ENCODE measurements at places on chromosomes 7 and 10.
A peak's percentile ranks its signal among the peaks of the same experiment; 100 is the strongest.

GRCh38 chr7:93414574-93414973 lies 159.9 kb downstream of the CALCR start:
- no peaks in the 10 kb centered on the region for H3K4me1 ChIP-seq
- H3K36me3 ChIP-seq = no peaks in the 10 kb centered on the region
- H3K27me3 ChIP-seq = no peaks in the 10 kb centered on the region

DNA sequence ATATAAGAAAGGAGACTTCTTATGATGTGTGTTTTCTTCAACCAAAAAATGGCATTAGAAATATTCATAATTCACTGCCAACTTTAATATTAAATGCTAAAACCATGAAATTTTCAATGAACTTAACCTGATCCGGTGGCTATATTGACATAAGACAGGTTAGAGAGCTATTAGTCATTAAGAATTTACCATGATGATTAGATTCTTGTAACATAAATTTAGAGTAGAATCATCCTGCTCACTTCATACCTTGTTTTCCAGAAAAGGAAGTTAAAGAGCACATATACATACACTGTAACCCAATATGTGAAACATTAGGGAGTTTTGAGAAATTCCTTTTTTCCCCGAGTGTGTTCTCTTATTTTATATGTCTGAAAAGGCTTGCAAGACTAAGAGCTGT lies 430.3 kb upstream of the SEMA3A start:
- peaks cover 2% of the 10 kb centered on the region for H3K4me1 ChIP-seq
- no peak overlapping the region for H3K4me3 ChIP-seq
- no peak overlapping the region for H3K27ac ChIP-seq
- H3K27me3 ChIP-seq = no peaks in the 10 kb centered on the region
- no peak for DNase-seq

DNA sequence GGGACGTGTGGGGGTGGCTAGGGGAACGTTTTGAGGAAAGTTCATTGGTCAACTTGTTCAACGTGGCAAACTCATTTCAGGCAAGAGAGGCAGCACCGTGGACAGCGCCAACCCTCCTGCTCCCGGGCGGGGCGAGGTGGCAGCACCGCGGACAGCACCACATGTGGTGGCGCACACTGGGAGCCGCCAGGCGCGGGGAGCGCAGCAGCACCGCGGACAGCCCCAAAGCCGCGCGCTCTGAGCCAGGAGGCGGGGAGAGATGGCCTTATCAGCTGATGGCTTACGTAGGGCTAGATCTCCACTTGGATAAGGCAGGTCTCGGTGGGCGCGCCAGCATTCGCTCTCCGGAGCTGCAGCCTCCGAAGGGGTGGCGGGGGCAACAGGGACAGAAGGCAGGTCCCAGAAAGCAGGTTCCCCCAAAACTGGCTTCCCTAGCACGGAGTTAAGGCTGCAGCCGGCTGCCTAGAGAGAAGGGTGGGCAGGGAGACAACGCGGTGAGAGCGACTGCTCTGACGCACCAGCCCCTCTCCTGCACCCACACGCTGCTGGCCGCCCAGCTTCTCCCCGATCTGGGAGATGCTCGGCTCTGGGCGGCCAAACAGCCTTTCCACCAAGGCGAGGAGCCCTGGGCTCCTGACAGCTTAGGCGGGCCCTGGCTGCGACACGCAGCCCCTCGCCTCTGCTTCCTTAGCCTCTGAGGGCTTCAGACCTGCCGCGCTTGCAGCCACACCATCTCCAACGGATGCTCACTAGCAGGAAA lies at the start of gene HTR5A:
Gene HTR5A (plus strand): TSS at position 333 of the 760 bp plus-strand sequence. CDS start 576 bp downstream, outside the sequence.
- H3K4me1 ChIP-seq = no peaks in the 10 kb centered on the region
- H3K4me3 ChIP-seq = no peak within 1 kb of the TSS
- peak; percentile 80 for DNase-seq
- no peaks in the 10 kb centered on the region for H3K27me3 ChIP-seq
- H3K27ac ChIP-seq = no peak within 1 kb of the TSS

DNA sequence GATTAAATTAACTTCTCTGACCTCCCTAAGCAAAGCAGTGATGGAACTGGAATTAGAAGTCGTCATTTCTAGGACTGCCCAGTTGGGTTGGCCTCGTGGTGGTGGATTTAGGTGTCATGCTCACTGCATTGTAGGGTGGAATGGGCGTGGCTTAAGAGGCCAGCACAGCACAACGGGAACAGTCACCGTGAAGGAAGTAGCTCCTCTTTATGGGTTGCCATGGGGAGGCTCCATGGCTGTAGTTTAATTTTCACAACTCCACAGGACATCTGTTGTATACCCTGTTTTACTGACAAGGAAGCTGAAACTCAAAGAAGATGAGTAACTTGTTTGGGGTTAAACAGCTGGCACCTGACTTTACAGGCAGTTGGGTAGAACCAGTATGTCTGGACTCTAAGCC lies 208.3 kb downstream of the CELF2 start:
- H3K36me3 ChIP-seq = no peaks in the 10 kb centered on the region
- H3K27me3 ChIP-seq = no peaks in the 10 kb centered on the region
- H3K27ac ChIP-seq = no peak overlapping the region
- H3K4me3 ChIP-seq = no peak overlapping the region
- H3K4me1 ChIP-seq = no peaks in the 10 kb centered on the region
- no peak for DNase-seq
